ENCODE measurements at places on chromosomes 16 and 17.
A peak's percentile ranks its signal among the peaks of the same experiment; 100 is the strongest.

DNA sequence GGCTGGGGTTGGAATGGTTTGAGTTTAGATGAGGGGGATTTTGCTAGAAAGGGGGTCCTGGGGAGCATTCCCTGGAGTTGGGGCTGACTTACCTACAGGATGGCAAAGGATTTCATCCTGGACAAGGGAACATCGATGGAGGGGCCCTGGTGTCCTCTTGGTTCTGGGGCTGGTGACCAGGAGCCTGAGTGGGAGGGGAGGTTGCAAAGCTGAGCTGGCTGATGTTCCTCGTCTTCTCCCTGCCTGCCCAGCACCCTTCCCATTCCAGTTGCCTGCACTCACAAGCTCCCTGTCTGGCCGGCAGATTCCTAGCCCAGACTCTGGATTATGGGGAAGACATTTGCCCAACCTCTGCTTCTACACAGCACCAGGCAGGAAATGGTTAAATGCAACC, 37.2 kb downstream of the ITGAE start:
- no peak for DNase-seq

GRCh38 chr16:80689487-80689886, 114.9 kb downstream of the CDYL2 start:
- DNase-seq, result no peak

DNA sequence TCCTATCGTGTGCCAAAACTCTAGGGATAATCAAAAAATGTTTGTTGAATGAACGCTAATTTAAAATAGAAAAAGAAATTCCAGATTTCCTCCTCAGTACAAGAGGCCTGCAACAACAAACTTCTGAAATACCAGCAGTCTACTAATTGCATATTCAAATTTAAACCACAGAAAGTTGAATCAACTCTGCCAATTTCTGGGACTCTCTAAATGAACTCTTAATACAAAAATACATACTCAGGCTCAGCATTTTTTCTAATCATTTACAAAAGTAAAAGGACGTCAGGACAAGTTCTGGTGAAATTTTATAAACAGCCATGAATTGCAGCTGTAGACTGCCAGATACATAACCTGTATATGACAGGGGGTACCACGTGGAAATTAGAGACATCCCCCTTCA, 49.0 kb downstream of the KANSL1 start:
- DNase-seq, result no peak

DNA sequence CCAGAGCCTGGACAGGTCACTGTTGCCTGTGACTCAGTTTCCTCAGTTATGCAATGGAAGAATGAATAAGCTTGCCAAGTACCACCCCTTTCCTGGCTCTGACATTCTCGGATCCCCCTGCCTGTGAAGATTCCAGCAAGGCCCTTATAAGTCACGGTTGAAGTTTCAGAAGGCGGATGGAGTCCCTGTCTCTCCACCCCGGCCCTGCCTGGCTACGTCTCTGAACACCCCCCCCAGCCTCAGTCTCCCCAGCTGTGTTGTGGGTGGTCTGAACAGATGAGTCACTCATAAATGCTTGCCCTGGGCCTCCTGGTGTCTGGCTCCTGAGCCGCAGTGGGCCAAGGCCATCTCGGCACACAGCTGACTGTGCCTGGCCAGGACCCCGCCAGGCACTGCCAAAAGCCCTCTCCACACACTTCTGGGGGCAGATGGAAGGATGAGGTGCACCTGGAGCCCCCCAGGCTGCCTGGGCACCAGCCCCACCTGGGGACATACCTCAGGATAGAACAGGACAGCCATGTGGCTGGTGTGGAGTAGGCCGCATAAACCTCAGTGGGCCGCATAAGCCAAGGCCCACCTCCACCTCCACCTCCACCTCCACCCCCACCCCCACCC, 15.4 kb downstream of the VASN start:
- DNase-seq, result no peak

DNA sequence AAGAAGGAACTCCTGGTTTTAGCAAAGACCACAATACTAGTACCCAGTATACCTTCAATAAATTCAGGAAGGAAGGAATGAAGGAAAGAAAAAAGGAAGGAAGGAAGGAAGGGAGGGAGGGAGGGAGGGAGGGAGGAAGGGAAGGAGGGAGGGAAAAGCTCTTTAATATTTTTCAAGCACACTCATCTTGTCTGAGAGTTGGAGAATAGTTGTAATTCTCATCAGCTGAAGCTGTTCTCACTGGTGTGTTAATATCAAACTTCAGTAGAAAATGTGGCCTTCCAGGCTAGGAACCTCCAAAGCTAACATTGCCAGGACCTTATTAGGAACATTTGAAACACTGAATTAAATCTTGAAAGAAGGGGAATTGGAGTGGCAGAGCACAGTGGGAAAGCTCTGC, 55.2 kb upstream of the CDH5 start:
- DNase-seq, result no peak

DNA sequence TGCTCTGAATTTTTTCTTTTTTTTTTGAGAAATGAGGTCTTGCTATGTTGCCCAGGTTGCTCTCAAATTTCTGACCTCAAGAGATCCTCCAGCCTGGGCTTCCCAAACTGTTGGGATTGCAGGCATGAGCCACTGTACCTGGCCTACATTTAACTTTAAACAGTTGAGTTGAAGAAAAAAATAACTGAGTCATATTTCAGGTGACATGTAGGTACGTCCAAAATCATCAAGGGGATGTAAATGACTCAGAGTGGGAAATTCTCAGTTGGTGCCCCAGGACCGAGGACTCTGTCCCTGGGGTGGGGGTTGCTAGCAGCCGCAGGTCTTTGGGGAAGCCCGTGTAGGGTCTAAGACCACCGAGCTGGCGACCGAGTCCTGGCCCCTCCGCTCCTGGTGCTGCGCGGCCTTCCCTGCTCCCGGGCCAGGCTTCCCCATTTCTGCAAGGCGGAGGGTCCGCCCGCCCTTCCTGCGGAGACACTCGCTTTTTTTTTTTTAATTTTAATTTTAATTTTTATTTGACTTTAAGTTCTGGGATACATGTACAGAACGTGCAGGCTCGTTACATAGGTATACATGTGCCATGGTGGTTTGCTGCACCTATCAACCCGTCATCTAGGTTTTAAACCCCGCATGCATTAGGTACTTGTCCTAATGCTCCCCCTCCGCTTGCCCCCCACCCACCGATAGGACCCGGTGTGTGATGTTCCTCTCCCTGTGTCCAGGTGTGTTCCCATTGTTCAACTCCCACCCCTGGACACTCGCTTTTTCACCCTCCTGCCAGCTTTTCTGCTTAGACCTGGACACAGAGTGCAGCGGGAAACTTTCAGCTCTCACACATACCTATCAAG, 12.7 kb upstream of the N4BP1 start:
- no peak for DNase-seq

- DNase-seq, result no peak
Measured at GRCh38 chr16:15658556-15658955, 8.5 kb downstream of the NDE1 start.

GRCh38 chr17:17154981-17155380, 51.2 kb downstream of the PLD6 start:
- no peak for DNase-seq

DNA sequence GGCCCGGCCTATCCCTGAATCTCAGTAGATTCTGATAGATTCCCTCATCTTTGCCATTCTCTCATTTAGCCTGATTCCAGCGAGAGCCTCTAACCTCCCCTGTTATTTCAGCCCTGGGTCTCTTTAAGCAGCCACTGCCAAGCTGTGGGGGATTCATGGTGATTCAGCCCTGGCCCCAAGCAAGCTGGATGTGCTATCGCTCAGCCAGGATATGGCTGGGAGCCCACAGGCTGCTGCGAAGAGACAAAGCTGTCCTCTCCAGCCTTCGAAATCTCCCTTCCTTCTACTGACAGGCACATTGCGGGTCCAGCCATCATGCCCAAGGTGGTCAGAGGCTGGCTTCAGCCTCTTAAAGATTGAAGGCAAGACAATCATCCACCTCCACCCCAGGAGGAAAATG, 394.1 kb downstream of the SOX9 start:
- DNase-seq, result peak; percentile 56

DNA sequence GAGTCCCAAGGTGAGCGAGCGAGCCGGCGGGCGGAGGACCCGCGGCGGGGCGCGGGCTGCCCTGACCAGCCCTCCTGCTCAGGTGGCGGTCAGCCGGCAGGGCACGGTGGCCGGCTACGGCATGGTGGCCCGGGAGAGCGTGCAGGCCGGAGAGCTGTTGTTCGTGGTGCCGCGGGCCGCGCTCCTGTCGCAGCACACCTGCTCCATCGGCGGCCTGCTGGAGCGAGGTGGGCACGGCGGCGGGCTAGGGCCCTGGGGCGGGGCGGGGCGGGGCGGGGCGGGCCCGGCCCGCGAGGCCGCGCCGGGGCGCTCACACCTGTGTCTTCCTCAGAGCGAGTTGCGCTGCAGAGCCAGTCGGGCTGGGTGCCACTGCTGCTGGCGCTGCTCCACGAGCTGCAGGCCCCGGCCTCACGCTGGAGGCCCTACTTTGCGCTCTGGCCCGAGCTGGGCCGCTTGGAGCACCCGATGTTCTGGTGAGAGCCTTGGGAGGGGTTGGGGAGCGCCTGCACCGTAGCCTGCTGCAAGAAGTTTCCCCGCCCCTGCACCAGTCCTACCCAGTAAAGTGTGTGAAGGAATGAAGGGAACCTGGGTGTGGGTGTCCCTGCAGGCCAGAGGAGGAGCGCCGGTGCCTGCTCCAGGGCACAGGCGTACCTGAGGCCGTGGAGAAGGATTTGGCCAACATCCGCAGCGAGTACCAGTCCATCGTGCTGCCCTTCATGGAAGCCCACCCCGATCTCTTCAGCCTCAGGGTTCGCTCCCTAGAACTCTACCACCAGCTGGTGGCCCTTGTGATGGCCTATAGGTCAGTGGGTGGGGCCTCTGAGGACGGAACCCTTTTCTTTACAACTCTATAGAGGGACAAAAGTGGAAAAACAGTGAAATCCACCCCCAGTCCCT, 802 bp downstream of the SETD6 start:
- no peak for DNase-seq
